ENCODE measurements at places on chromosomes 6 and 20.

- DNase-seq = no peak
- H3K27me3 ChIP-seq = no peaks in the 10 kb centered on the region
- H3K4me1 ChIP-seq = no peaks in the 10 kb centered on the region
- no peak overlapping the region for H3K4me3 ChIP-seq
- H3K27ac ChIP-seq = no peak overlapping the region
These were observed 40.2 kb downstream of the PLEKHG1 start for GRCh38 chr6:150639823-150640331.

DNA sequence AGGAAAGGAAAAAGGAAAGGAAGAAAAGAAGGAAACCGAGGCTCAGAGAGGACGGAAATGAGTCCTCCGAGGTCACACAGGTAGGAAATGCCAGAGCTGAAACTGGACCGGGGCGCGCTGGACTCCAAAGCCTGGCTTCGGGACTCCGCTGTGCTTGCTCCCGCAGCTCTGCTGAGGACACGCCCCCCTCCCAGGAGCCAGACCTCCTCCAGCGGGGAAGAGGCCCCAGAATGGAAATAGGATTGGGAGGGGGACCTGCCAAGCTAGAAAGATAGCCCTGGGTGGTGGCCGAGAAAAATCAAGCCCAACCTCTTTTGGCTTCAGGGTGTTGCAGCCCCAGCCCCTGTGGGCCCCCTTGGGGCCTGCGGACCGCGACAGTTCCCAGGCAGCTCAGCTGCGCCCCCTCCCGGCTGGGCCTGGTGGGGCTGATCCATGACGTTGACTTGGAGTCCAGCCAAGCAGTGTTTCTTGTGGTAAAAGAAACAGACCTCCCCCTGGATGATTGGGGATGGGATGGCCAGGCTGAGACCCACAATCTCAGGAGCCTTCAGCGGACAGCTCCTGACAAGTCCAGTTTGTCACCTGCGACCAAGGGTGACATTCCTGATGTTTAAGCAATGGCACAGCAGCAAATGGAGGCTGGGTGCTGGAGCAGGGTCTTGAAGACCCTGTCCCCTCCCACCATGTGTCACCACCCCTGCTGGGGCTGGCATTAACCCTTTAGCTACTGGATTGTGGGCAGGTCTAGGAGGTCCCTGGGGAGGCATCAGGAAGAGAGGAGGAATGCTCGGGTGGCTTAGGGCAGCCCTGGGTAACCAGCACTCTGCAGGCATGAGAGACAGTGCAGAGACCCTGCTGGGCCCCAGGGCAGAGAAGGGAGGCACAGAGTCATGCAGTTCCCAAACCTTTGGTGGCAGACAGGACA is 55.4 kb downstream of the RIPOR3 start:
- peaks cover 12% of the 10 kb centered on the region for H3K36me3 ChIP-seq
- peaks cover 44% of the 10 kb centered on the region for H3K4me1 ChIP-seq
- peak overlapping the region; percentile 13 for H3K27ac ChIP-seq
- no peak overlapping the region for H3K4me3 ChIP-seq
- DNase-seq = peak; percentile 94

DNA sequence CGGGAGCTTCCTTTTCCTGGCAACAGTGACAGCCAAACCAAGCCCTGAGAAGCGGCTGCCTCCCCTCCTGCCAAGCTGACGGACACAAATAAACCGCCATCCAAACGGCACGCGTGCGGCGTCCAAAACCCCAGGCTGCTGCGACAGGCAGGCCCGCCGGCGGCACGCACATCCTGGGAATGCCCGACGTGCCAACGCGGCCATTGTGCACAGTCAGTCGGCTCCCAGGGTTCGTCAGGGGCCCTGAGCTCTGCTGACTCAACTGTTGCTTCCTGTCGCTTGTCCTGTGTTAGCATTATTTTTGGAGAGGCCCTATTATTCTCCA is 6.8 kb downstream of the JAG1 start:
- H3K27me3 ChIP-seq = peaks cover 21% of the 10 kb centered on the region
- H3K4me1 ChIP-seq = peaks cover 7% of the 10 kb centered on the region

DNA sequence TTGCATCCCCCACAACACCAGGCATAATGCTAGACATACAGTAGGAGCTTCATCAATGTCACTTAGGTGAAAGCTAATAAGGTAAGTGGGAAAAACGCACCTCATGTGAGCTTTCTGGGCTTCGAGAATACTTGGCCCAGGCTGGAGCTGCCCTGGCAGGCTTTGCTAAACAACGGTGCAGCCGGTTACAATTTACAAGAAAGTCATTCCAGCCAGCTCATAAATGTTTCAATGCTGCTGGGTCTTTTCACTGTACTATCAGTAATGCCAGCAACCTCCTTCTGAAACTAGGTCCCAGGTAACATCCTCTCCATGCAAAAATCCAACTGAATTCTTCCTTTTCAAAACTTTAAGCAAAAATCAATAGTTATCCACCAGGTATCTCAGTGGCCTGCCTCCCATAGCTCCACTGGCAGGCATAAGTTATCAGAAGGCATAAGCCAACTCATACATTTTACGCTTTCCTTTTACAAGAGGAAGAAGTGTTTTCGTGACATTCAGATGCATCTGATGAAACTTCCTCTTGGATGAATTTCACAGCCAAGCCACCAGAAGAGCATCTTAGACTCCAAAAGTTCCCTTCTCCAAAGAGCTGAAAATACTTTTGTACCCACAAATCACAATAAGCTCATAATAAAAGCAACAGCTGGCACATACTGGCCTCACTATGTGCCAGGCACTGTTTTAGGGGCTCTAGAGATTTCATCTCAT is 56.3 kb downstream of the RTN4IP1 start:
- no peak for DNase-seq
- no peak overlapping the region for H3K27ac ChIP-seq
- peaks cover 7% of the 10 kb centered on the region for H3K36me3 ChIP-seq

- H3K4me3 ChIP-seq = no peak overlapping the region
- peaks cover 35% of the 10 kb centered on the region for H3K27me3 ChIP-seq
- H3K36me3 ChIP-seq = no peaks in the 10 kb centered on the region
- H3K27ac ChIP-seq = no peak overlapping the region
These were observed 112.5 kb downstream of the FAM50B start for GRCh38 chr6:3961581-3962215.

- H3K4me1 ChIP-seq = peaks cover 3% of the 10 kb centered on the region
- peaks cover 67% of the 10 kb centered on the region for H3K27me3 ChIP-seq
- no peak for DNase-seq
- H3K27ac ChIP-seq = no peak overlapping the region
- no peaks in the 10 kb centered on the region for H3K36me3 ChIP-seq
These were observed 31.4 kb downstream of the RAMACL start for GRCh38 chr6:166555086-166555485.

GRCh38 chr6:110625883-110626282 is 149.5 kb upstream of the SLC22A16 start:
- H3K4me1 ChIP-seq = 0 out of 2 replicates have a peak, but pooled peaks cover 3% of the 10 kb centered on the region
- no peaks in the 10 kb centered on the region for H3K27me3 ChIP-seq
- H3K27ac ChIP-seq = no peak overlapping the region
- no peak for DNase-seq
- no peak overlapping the region for H3K4me3 ChIP-seq

GRCh38 chr6:90941885-90942284 is 355.0 kb upstream of the MAP3K7 start:
- DNase-seq = no peak
- H3K4me3 ChIP-seq = no peak overlapping the region
- no peaks in the 10 kb centered on the region for H3K4me1 ChIP-seq
- H3K36me3 ChIP-seq = no peaks in the 10 kb centered on the region

DNA sequence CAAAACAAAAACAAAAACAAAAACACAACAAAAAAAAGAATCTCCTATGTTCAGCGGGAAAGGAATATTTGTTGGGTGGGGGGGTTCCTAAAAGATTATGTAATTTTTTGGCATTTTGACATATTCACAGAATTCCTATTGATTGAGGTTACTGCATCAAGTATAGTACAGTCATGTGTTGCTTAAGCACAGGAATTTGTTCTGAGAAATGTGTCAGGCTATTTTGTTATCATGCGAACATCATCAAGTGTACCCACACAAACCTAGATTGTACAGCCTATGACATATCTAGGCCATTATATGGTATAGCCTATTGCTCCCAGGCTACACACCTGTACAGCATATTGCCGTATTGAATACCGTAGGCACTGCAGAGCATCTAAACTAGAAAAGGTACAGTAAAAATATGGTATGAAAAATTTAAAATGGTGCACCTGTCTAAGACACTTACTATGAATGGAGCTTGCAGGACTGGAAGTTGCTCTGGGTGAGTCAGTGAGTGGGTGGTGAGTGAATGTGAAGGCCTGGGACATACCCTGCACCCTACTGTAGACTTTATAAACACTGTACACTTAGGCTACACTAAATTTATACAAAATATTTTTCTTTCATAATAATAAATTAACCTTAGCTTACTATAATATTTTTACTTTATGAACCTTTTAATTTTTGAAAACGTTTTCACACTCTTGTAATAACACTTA is 110.6 kb downstream of the CDKAL1 start:
- no peaks in the 10 kb centered on the region for H3K27me3 ChIP-seq
- H3K4me3 ChIP-seq = no peak overlapping the region
- no peak overlapping the region for H3K27ac ChIP-seq
- H3K4me1 ChIP-seq = no peaks in the 10 kb centered on the region
- no peak for DNase-seq

DNA sequence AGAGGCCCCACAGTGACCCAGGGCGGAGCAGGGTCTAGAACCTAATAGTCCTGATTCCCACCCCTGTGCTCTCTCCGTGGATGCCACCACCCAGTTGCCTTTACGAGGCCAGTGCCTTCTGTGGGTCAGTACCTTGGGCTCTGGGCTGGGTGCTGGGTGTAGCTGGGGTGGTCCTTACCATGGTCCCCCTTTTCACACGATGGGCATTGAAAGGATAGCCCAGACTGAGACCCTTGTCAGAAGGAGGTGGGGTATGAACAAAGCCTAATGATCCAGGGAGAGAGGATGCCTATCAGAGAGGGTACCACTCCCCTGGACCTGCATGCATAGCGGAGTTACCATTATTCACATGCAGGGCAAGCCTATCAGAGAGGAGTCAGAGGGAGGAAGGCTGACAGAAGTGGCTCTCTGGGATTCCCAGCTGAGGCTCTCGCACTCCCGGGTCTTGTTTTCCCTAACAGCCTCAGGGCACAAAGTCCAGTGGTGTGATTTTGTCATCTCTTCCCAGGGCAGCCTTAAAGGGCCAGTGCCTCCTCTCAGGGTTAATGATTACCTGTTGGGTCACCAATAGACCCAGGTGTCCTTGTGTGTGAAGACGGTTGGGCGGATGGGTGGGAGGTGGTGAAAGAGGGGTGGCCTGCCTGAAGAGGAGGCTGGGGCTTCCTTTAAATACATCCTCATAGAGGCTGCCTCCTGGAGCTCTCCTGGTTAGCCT is 36.2 kb downstream of the VEGFA start:
- H3K27ac ChIP-seq = no peak overlapping the region
- no peaks in the 10 kb centered on the region for H3K27me3 ChIP-seq
- H3K4me1 ChIP-seq = peaks cover 40% of the 10 kb centered on the region
- H3K4me3 ChIP-seq = no peak overlapping the region
- DNase-seq = no peak
- H3K36me3 ChIP-seq = no peaks in the 10 kb centered on the region

GRCh38 chr6:18451756-18452155 is 64.6 kb downstream of the RNF144B start:
- H3K27ac ChIP-seq = no peak overlapping the region
- no peaks in the 10 kb centered on the region for H3K36me3 ChIP-seq
- no peak for DNase-seq
- H3K27me3 ChIP-seq = no peaks in the 10 kb centered on the region
- H3K4me3 ChIP-seq = no peak overlapping the region

GRCh38 chr6:113447088-113447831 is 409.9 kb upstream of the MARCKS start:
- no peak for DNase-seq
- no peaks in the 10 kb centered on the region for H3K27me3 ChIP-seq
- no peak overlapping the region for H3K4me3 ChIP-seq
- H3K4me1 ChIP-seq = no peaks in the 10 kb centered on the region

Data from K562 (cell line).